ENCODE measurements at places on chromosomes 7 and 10. TPM values are rescaled to one million over a fixed set of nuclear protein-coding genes. Genes with fewer than 3 reads are reported as not detected.

DNA sequence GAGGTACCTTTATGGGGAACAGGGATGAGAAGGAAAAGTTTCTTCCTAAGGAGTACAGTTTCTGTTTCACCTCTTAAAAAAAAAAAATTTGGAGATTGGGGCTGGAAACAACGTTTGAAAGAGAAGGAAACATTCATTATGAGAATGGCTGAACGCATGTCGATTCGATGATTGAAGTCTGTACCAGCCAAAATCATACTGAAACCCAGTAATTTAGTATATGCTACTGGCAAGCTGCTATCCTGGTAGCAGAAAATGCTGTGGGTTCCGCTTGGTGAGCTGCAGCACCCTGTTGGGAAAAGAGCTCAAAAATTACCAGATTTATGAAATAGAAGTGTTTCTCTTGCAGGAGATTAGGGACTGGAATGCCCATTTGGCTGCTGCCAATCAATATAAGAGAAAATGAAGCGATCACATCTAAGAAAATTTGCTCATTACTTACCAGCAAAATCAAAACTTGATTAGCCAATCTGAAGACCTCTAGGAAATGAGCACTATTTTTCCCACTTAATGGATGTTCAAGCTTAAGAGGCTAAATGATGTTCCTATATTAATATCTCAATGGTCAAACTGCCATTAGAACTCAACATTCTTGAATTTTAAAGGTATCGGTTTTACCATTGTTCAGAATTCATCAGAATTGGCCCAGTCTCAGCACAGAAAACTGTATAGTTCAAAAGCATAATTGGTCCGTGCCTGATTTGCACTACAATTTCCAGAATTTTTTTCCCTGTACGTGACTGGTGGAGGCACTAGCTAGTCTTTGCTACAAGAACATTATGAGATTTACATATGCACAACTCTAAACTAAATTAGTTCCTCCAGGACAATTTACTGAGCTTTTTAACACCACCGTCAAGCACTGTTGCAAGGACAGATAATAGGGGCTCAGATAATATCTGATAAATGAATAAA, 1.2 kb upstream of the ITGB1 start:
- H3K4me3 ChIP-seq, result peak overlapping the region; percentile 84
- H3K4me1 ChIP-seq, result peaks cover 71% of the 10 kb centered on the region
- H3K27ac ChIP-seq, result peak overlapping the region; percentile 100
- H3K36me3 ChIP-seq, result no peaks in the 10 kb centered on the region
- no peak for DNase-seq

DNA sequence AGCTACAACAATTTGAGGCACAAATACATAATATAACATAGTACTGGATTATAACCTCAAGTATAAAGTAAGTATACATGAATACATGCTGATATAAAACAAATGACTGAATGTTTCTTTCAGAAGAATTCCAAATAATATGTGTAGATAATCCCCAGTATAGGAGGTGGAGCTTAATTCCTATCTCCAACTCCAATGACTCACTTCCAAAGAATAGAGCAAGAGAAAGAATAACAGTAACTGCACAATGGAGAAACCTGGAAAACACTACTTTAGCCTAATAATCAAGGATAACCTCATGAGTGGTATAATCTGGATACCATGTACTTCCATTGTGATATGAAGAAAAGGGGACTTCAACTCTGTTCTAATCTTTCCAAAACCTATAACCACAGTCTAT, 13.7 kb upstream of the SEMA3C start:
- H3K27me3 ChIP-seq, result no peaks in the 10 kb centered on the region
- H3K36me3 ChIP-seq, result no peaks in the 10 kb centered on the region
- H3K4me1 ChIP-seq, result no peaks in the 10 kb centered on the region

DNA sequence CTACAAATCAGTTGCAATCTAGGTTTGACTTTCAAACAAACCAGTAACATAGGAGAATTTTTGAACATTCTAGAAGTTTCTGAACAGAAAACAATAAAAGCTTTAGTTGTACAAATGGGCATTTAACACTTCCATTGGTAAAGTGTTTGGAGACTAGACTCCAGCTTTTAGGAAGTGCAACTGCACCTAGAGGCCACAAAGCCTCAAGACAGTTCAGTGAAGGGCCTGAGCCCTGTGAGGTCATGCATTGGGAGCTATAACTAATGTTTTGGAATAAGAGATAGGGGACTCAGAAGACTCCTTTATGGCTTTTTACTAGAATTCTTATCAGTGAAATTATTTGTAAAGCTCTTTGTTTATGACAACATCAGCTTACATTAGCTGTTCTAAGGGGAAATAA, 3.0 kb upstream of the EPHB6 start:
- H3K27ac ChIP-seq, result no peak overlapping the region
- peaks cover 15% of the 10 kb centered on the region for H3K27me3 ChIP-seq
- H3K36me3 ChIP-seq, result no peaks in the 10 kb centered on the region
- H3K4me1 ChIP-seq, result peaks cover 27% of the 10 kb centered on the region

GRCh38 chr10:46293832-46294640, 7.2 kb downstream of the ANTXRL start:
- H3K36me3 ChIP-seq, result no peaks in the 10 kb centered on the region
- H3K4me1 ChIP-seq, result peaks cover 26% of the 10 kb centered on the region
- no peak overlapping the region for H3K4me3 ChIP-seq
- no peak overlapping the region for H3K27ac ChIP-seq

- H3K27ac ChIP-seq, result no peak overlapping the region
- H3K27me3 ChIP-seq, result no peaks in the 10 kb centered on the region
- no peak overlapping the region for H3K4me3 ChIP-seq
- peaks cover 48% of the 10 kb centered on the region for H3K4me1 ChIP-seq
- no peak for DNase-seq
- H3K36me3 ChIP-seq, result no peaks in the 10 kb centered on the region
Measured at GRCh38 chr10:63720676-63721075, 199.5 kb downstream of the REEP3 start.

The ZNRF2 gene
- total RNA-seq, result 17.8 TPM

The ASIC3 gene
- 5.5 TPM for total RNA-seq
